Caco-2 (cell line): ENCODE measurements at places on chromosomes 1 and 21.
A peak's percentile ranks its signal among the peaks of the same experiment; 100 is the strongest.

GRCh38 chr1:203325418-203326091 is 20.2 kb downstream of the BTG2 start:
- DNase-seq, result no peak

DNA sequence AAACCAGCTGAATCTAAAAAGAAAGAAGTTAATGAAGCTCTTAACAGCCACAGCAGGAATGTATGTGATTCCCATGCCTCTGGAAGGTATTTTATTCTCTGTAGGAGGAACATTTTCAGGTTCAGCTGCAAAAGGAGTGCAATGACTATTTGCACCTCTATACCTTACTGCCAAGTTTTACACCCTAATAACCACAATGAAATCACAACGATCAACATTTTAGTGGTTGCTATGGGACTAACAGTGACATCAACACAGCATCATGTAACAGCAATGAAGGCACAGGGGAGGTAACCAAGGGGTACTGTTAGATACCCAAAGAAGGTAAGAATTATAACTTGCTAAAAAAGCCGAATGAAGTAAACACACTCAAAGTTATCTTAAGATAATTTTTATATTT is 116.3 kb upstream of the HP1BP3 start:
- no peak for DNase-seq

DNA sequence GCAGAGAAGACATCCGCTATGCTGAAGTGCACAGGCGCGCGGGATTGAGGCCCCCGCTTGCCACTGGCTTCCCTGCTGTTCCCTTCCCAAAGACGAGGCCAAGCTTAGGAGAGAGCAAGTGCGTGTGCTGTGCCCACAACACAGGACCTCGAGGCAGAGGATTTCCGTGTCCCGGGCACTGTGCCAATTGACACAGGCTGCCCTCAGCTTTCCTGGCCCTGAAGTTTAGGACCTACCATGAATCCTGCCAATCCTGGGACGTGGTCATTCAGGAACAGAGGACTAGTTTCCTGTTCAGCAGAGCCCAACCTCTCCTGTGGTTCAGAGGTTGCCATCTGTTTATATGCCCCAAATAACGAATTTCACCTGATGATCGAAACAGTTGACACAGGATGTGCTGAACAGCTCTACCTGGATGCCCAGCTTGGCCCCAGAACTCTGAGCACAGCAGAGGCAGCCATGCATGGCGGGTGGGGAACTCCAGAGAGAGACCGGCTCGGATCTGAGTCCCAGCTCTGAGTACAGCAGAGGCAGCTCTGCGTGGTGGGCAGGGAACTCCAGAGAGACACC is 22.0 kb downstream of the SLC37A1 start:
- no peak for DNase-seq

- DNase-seq, result no peak
These were observed 25.9 kb downstream of the CACHD1 start for GRCh38 chr1:64495878-64496277.

DNA sequence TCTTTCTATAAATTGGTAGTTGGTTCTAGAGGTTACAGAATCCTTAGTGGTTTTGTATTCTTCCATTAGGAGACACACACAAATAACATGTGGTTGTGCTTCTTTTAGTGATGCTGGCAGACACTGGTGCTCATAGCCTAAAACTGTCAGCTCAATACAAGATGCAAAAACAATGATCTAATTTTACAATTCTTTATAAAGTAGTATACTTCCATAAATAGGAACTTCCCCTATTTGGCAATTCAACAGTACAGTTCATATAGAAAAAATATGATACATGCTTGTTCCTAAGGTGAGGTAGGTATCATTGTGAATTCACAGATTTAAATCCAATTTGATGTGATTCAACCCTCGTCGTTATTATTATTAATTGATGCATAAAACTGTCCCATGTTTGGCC is 20.8 kb upstream of the CCDC17 start:
- DNase-seq, result no peak

- no peak for DNase-seq
These were observed 87.0 kb downstream of the DENND1B start for GRCh38 chr1:197688233-197688632.

DNA sequence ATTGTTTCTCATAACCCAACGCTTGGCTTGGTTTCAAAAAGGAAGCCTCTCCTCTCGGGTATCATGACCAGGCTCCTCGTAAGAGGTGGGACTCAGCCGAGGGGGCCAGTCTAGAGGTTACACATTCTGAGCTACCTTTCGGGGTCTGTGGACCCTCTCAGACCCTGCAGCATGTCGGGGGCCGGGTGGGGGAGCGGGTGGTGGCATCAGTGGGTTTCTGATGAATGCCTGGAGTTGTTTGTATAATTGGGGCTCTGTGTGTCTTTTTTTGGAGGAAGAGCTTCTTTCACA is 229.3 kb downstream of the CAMTA1 start:
- no peak for DNase-seq

DNA sequence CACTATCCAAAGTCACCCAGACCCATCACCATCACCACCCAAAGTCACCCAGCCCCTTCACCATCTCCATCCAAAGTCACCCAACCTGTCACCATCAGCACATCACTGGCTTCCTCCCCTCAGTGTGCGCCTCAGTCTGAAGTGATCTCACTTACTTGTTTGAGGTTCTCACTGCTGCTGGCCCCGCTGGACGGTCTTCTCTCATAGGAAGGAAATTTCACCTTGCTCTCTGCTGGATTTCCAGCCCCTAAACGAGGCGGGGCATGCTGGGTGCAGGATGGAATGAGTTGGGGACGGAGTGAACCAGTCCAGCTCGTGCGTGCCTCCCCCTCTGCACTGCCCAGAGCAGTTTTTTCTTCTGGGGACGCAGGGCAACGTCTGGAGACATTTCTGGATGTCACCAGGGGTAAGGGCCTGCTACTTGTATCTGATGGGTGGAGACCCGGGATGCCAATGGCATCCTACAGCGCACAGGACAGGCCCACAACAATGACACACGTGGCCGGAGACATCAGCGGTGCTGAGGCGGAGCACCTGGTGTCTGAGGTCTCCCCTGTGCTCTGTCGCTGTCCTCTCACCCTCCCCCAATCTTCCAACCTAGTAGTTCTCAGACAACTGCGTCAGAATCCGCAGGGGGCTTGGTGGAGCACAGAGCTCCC is 38.6 kb downstream of the PDE9A start:
- DNase-seq, result no peak

DNA sequence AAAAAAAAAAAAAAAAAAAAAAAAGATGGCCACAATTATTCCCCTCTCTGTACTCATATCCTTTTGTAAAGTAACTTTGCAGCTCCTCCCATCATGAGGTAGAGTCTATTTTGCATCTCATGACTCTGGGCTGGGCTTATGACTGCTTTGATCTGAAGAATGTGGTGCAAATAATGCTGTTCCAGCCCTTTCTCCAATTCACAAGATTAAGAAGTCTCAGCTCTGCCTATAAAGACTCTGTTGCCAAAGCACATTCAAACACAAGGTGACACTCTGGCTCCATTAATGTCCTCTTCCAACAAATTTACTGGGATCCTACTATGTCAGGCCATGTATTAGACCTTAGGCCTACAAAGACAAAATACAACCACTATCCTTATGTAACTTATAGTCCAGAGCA is 64.8 kb upstream of the PTCH2 start:
- no peak for DNase-seq

GRCh38 chr1:33025180-33025569 is 11.5 kb downstream of the AK2 start:
- DNase-seq, result no peak

DNA sequence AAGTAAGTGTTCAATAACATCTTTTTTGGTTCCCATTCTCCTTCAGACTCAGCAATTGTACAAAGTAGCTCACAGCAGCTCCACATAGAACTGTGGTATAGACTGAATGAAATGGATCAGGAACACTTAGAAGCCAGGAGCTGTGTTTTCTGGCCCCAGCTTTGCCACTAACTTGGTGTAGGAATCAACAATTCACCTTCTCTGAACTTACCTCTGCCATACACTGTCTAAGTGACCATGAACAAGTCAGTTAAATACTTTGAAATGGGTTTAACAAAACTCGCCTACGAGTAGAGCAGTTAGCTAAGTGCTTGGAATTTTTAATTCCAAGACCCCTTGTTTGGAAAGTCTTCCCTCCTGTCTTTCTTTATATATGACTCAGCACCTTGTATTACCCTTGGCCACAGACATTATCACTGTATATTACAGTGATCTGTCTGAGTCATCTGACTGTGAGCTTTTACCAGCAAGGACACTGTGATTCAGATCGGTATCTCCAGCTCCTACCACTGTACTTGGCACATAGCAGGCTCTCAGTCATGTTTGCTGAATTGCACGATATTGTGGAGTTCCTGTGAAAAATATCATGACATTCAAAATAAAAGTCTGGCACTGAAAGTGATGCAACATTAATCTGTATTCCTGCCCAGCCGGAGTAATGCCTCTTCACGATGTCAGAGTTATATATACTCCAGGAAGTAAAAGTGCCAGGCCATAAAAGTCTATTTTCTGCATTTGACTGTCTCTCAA is 101.7 kb upstream of the BEND5 start:
- DNase-seq, result no peak

GRCh38 chr1:203328714-203329122 is 22.2 kb downstream of the FMOD start:
- DNase-seq, result no peak

DNA sequence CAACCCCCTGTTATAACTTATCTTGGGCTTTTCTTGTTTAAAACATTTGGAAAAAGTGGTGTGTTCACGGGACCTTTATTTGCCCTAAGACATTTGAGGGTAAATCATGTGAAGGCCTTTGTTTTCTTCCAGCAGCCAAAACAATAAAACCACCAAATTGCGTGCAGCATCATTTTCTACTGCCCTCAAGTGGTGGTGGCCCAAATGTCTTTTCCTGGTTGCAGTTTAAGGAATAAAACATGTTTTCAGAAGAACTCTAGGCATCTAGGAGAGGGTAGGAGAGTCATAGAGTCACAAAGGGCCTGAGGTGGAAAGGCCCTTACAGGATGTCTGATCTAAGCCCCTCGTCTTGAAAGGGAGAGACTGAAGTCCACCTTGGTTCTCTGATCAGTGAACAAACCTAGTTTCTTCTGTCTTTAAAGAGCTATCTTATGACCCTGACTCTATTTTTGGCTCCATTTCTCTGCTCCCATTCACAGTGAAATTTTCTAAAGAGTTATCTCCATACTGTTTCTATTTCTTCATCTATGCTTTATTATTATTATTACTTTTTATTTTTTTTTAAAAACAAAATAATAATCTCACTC is 16.0 kb upstream of the EPS15 start:
- peak; percentile 42 for DNase-seq

- DNase-seq, result no peak
These were observed 16.0 kb upstream of the MTARC2 start for GRCh38 chr1:220732137-220732536.

GRCh38 chr1:206678490-206678889 is 6.2 kb upstream of the MAPKAPK2 start:
- DNase-seq, result no peak

- DNase-seq, result no peak
These were observed 301.1 kb downstream of the DPYD start for GRCh38 chr1:97619706-97620105.

DNA sequence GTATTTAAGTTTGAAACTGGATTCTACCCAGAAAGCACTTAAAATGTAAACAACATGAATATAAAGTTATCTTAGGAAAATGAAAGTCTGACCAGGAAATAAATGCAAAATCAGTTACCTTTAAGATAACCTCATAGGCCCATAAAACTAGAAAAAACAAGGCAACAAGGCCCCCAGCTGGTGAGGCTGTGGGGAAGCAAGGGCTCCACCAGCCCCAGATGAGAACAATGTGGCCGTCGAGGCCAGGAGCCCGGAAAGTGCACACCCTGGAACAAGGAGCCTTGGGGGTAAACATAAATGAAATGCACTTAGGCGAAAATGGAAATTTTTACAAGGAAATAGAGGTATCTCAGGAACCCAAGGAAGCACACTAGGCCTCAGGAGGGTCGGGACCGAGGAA is 37.9 kb upstream of the BMP8B start:
- peak; percentile 13 for DNase-seq

DNA sequence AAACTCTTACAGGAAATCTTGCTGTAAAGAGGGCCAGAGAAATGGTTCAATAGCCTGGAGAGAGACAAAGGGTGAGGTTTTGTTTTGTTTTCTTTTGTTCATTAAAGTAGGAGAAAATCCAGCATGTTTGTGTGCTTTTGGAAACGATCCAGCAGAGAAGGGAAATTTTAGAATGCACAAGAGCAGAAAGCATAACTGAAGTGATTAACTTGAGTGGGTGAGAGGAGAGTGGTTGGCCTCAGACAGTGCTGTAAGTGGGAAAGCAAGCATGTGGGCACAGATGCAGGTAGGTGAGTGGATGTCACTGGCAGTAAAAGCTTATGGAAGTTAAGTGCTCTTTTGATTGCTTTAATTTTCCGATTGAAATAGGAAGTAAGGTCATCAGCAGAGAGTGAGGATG is 50.2 kb downstream of the EEIG2 start:
- DNase-seq, result no peak

DNA sequence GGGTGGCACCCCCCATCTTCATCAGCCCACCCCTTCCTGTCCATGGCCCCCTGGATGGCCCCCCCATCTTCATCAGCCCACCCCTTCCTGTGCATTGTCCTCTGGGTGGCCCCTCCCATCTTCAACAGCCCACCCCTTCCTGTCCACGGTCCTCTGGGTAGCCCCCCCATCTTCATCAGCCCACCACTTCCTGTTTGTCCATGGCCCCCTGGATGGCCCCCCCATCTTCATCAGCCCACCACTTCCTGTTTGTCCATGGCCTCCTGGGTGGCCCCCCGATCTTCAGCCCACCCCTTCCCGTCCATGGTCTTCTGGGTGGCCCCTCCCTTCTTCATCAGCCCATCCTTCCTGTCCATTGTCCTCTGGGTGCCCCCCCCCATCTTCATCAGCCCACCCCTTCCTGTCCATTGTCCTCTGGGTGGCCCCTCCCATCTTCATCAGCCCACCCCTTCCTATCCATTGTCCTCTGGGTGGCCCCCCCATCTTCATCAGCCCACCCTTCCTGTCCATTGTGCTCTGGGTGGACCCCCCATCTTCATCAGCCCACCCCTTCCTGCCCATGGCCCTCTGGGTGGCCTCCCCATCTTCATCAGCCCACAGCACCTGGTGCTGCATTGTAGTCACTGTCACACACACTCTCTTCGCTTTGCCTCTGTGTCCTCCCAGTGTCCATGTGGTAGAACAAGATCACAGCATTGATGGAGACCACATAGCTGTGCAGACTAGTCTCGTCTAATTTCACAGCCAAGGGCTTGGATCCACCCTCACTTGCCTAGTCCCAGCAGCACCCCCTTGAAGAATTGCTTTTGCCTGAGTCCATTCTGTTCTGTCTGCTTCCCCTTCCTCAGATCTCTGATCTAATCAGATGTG is 95.9 kb downstream of the PCBP3 start:
- DNase-seq, result no peak

DNA sequence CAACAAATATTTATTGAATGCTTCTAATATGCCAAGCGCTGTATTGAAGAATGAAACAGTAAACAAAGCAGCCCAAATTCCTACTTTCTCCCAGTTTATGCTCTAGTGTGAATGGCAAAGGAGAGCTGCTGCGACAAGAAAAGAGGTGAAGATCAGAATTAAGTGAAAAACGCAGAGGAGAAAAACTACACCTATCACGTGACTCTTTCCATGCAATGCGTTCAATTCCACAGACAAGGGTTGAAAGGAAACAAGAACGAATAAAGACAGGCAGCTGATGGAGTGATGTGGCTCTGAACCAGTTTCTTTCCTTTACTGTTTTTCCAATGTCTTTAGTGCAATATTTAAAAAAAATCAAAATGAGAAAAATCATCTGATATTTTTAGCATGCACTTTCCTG is 23.6 kb downstream of the MT1HL1 start:
- no peak for DNase-seq

GRCh38 chr1:33081554-33082305 is 777 bp downstream of the AZIN2 start:
- DNase-seq, result no peak

GRCh38 chr1:232457595-232457994 is 172.3 kb downstream of the SIPA1L2 start:
- DNase-seq, result no peak
